ENCODE measurements at places on chromosomes 7 and 10.

DNA sequence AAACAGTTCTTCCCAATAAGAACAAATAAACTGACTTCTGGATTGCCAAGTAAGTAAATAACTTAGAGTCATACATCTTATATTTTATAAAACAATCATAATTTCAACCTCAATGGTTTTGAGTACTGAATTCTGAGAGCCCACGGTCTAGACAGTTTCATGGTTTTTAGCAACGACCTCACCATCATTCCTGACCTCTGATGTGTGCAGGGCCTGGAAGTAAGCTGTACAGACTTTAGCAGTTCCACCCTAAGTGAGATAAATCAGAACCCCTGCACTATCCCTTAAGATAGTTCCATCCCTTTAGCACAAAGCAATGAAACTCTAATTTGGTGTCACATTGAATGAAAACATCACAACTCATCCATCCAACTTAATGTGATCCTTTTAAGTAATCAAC, 86.0 kb downstream of the NEBL start:
- no peak for DNase-seq

- DNase-seq, result no peak
Observed at GRCh38 chr10:71072131-71072822, 140.1 kb upstream of the UNC5B start.

GRCh38 chr10:49742683-49743463, 19.2 kb downstream of the OGDHL start:
- DNase-seq, result no peak

- DNase-seq, result no peak
Observed at GRCh38 chr7:126443951-126444350, 808.8 kb downstream of the GRM8 start.

GRCh38 chr10:79267499-79267898, 79.8 kb upstream of the PPIF start:
- DNase-seq, result no peak

- DNase-seq, result no peak
Observed at GRCh38 chr7:44156453-44157010, 15.4 kb upstream of the MYL7 start.

DNA sequence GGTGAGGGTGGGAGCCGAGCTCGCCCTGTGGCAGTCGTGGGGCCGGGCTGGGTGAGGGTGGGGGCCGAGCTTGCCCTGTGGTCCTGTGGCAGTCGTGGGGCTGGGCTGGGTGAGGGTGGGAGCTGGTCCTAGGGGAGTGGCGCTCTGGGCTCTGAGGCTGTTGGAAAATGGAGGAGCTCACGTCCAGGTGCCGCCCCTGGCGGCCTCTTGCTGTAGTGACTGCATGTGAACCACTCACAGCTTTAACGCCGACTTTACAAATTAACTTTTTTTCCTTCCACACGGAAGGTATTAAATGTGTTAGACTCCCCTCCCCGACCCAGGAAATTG, 312.6 kb downstream of the WDR37 start:
- no peak for DNase-seq

GRCh38 chr10:96512524-96513304, 1.0 kb downstream of the TLL2 start:
- no peak for DNase-seq

DNA sequence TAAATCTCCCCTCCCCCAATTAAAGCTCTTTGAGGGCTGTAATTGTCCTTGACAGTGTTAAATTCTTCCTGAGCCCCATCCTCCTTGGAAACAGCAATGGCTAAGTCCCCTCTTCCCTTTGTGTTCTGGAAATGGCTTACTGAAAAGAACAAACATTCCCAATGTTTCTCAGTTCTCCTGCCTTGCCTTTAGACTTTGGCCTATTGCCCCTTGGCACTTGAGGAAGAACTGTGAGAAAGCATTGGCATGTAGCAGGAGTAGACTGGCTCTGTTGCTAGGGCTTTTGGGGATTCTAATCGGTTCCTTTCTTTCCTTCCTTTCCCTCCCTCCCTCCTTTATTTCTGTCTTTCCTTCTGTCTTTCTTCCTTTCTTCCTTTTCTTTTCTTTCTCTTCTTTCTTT, 463.3 kb upstream of the PODXL start:
- no peak for DNase-seq

DNA sequence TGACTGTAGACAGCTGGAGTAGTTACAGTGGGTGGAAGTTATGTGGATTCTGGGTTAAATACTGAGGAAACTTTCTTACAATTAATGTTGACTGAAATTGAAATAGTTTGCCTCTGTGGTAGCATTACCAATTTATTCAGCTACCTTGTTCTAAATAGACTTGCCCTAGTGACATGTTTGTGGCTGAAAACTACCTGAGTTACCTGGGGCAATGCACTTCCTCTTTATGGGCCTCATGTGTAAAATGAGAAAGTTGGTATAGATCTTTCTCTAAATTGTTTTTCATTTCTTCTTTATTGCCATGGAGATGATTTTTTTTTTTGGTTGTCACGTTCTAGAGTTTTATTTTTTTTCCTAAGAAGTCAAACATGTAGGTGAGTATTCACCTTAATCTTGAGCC, 252.7 kb upstream of the CDC14C start:
- no peak for DNase-seq

GRCh38 chr10:24206334-24206733, 2.6 kb upstream of the KIAA1217 start:
- no peak for DNase-seq

GRCh38 chr10:43265799-43266721, 805 bp downstream of the RASGEF1A start:
- DNase-seq, result no peak

DNA sequence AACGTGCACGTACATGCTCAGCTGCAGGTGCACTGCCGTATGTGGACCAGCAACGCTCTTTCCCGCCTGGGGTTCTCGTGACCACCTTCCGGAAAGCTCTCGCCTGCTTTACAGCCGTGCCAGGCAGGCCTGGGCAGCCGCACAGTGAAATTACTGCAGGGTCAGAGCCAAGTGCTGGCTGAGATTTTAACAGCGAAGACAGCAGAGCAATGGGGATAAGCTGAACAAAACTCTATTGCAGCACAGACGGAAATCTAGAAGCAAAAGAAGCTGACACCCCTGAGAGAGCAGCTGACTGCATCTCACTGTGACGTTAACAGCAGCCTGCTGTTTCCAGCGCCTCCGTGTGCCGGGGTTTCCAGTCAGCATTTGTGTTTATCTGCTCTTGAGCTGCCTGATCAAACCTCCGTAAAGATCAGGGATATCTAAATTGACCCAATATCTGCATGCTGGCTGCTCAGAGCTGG, 179.0 kb downstream of the DIP2C start:
- no peak for DNase-seq

DNA sequence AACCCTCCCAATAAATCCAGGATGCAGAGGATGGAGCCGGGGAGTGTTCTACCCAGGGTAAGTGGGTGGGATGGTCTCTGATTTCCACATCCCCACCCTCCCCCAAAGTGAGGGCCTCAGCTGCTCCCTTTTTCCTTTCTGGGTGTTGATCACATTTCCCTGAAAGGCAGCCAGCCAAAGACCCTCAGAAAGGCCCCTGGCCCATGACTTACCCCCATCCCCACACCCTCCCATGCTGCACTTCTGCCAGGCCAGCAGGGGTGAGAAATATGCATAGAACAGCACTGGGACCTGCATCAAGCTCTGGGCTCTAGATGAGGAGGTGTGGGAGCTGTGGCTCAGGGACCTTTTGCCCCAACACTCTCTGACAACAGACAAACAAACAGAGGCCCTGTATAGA, 927.3 kb upstream of the ZNF722 start:
- DNase-seq, result no peak

DNA sequence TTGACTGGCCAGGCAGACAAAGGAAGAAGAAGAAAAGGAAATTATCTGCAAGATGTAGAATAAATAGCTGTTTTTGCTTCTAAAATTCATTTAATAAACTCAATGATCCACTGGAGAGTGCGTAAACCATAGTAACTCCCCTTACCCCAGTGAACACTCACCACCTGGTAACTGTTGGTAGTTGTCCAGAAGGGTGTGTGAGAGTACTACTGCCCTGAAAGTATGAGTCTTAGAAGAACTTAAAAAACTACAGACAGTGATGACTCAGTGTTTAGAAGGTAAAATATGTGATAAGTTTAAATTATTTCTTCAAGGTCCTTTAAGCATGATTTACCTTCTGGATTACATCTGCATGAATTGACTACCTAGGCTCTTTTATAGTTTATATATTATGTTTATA, 53.0 kb upstream of the SEMA3A start:
- DNase-seq, result no peak

DNA sequence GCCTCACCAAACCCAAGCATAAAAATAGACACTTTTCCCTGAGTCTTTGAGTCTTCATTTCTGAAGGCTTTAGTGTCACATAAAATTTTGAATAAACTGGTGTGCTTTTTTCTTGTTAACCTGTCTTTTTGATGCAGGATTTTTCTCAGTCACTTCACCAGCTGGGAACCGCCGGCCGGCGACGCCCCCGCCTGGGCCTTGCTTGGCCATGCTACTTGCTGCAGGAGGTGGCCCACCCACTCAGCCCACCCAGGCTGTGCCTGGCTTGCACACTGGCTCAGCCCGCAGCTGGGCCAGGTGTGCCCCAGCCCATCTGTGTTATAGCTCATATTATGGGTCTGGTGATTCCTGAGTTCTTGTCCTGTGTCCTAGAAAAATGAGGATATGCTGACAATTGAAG, 247.4 kb upstream of the CACNA2D1 start:
- no peak for DNase-seq

GRCh38 chr10:11386044-11386443, 225.4 kb downstream of the USP6NL start:
- no peak for DNase-seq

DNA sequence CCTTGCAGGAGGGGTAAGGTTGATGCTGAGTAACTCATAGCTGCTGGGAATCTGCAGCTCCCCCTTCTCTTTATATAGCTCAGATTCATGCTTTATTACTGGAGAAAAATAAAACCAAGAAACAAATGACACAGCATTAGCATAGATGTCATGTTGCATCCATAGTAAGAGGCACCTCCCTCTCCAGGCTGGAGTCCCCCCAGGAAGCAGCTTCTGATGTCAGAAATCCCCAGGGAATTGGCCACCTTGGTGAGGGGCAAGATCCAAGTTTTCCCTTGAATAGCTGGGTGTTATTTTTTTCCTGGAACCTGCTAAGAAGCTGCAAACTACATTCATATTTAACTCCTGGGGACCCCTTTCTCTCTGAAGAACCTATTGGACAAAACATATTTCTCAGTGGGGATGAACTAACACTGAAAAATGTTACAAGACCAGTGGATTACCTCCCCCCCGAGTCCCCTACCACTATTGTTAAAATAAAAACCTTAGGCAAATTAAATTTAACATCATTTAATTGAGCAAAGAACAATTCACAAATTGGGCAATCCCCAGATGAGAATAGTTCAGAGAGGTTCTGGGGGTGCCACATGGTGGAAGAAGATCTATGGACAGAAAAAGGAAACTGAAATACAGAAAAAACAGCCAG, 163.7 kb upstream of the NAMPT start:
- DNase-seq, result no peak

GRCh38 chr10:28276384-28276783, 26.5 kb downstream of the MPP7 start:
- no peak for DNase-seq

GRCh38 chr7:3975371-3975770, 674.3 kb downstream of the SDK1 start:
- DNase-seq, result no peak

DNA sequence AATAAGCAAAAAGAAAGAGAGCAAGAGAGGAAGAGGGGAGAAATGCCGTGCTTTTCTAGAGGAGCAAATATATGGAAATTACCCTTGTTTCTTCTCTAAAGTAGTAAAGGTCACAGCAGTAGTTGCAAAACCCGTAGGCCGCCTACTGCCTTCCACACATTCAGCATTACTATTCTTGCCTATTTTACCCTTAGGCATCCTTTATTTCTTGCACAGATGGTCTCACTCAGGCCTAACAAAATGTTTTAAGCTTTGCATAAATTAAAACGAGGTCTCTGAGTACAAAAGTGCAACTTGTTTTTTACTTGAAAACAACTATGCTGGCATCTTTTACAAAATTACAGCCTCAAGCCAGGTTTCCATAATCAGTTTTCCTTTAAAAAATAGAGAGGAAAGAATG, 644.6 kb downstream of the AUTS2 start:
- no peak for DNase-seq

GRCh38 chr10:43647576-43647975, 1.1 kb downstream of the ZNF32 start:
- DNase-seq, result no peak

- no peak for DNase-seq
Observed at GRCh38 chr7:99806839-99807478, 20.9 kb upstream of the CYP3A43 start.

DNA sequence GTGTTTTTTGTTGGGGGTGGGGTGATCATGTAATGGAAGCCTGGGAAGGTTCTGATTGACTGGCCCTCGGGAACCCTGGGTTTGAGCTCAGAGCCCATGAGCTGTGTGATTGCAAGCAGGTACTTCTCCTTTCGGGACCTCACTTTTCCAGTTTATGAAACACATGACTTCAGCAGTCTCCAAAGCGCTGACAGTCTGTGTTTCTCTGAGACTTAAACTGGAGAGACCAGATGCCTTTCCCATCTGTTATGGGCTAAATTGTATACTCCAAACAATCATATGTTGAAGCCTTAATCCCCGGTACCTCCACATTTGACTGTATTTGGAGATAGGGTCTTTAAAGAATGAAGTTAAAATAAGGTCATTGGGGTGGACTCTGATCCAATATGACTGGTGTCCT, 493.6 kb downstream of the GALNT17 start:
- DNase-seq, result no peak

GRCh38 chr7:55235801-55236200, 129.3 kb upstream of the LANCL2 start:
- DNase-seq, result no peak

- no peak for DNase-seq
Observed at GRCh38 chr10:95097805-95098204, 28.5 kb upstream of the CYP2C8 start.

- DNase-seq, result no peak
Observed at GRCh38 chr7:70334871-70335270, 736.6 kb downstream of the AUTS2 start.

- no peak for DNase-seq
Observed at GRCh38 chr10:128642502-128642901, 516.3 kb upstream of the MKI67 start.

DNA sequence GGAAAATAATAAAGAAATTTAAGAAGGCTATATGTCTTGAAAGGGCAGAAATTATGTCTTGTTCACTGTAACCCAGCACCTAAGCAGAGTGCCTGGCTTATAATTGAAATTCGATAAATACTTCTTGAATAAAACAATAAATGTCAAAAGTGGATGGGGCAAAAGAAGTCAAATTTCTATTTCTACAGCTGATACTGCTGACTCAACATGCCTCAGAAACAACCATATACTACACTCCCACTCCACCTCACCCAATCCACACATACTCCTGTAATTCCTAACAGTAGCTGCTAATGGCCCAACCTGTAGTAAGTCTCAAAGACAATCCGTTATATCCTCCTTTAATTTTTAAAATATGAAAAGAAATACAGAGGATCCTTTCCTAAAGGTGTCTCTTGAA, 48.1 kb upstream of the LRRN3 start:
- DNase-seq, result no peak

GRCh38 chr7:71900556-71900955, 511.6 kb downstream of the CALN1 start:
- DNase-seq, result no peak

GRCh38 chr7:115037128-115037802, 115.4 kb downstream of the MDFIC start:
- no peak for DNase-seq

Data from NCI-H2107 (cell line).